Activated CD8-positive, alpha-beta memory T cell treated with anti-CD3 and anti-CD28 coated beads for 1 hour (primary cell): ENCODE measurements at places on chromosomes 5 and 9.

- no peak for DNase-seq
These were observed 4.4 kb upstream of the TOR4A start for GRCh38 chr9:137273095-137273490.

DNA sequence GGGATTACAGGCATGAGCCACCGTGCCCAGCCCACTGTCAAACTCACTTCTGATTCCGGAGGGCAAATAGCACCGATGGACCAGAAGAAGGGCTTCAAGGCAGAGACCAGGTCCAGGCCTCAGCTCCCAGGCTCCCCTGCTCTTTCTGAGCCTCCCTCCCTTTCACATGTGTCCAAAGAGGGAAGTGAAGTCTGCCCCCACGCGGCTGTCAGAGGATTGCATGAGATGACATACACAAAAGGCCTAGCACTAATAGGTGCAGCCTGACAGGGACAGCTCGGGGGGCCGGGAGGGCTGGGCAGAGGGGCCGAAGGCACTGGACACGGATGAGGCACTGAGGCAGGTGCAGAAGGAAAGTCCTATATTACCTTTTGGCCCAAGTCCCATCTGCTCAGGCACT lies 16.1 kb downstream of the FBP1 start:
- no peak for DNase-seq

DNA sequence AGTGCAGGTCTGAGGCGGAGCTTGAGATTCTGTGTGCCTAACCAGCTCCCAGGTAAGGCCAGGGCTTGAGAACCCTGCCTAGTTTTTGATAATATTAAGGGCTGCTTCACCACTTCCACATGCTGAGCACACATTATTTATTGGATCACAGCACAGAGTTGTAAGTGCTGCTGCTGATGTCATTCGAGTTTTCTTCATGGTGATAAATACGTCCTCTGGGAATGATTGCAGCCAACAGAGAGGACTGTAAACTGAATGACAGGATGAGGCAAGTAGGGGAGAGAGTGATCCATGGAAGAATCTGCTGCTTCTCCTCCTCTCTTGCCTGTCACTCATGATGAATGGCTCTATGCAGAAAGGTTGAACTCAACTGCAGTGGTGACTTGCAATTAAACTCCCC lies 77.9 kb upstream of the VPS13A start:
- no peak for DNase-seq

DNA sequence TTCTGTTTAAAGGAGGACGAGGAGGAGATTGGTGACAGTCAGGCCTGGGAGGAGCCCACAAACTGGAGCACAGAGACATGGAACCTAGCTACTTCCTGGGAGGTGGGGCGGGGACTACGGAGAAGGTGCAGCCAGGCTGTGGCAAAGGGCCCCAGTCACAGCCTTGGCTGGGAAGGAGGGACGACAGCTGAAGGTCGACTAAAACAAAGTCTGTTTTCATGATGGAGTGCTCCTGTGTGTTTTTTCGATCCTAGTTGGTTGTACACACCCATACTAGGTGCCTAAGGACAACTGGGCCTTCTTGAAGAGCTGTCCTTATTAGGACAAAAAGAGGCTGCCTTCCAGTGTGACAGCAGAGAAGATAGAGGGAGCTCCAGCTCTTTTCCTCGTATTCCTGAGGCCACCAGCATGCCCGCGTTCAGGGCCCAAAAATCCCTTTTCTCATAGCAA lies 2.9 kb downstream of the CCDC107 start:
- no peak for DNase-seq

GRCh38 chr9:93013856-93014582 lies 44.5 kb upstream of the SUSD3 start:
- no peak for DNase-seq

- DNase-seq, result no peak
These were observed 181.9 kb downstream of the ZNF462 start for GRCh38 chr9:107044872-107045271.

GRCh38 chr5:107517185-107518033 lies 153.3 kb downstream of the EFNA5 start:
- no peak for DNase-seq

DNA sequence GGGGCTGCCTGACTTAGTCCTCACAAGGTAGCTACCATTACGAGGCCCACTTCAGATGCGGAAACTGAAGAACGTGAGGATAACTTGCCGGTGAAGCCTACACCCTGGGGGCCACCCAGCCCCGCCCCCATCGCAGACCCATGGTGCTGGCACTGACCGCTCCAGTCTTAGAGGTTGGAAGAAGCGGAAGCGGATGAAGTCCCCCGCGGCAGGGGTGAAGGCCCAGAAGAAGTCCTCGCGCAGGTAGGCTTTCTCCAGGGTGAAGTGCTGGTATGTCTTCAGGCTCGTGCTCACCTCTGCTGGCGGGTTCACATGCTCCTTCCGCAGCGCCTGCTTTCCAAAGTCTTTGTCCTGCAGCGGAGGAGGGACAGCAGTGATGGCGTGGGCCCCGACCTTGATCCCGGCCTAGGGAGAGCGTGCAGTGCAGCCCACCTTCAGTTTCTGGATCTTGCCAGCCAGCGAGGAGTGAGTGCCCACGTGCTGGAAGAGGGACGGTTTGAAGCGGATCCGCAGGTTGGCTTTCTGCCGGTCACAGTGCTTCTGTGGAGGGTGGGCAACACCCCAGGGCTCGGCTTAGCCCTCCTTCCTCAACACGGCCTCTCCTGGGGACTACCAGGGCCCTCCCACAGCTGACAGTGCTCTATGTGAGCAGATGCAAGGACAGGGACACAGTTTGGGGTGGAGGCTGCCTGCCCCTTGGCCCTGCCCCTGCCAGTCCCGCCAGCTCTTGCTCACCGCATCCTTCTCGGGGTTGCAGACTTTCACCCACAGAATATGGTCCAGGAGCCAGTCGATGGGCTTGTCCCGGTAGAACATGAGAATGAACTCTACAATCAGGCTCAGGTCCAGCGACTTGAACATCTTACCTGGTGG lies 5.2 kb downstream of the LTC4S start:
- no peak for DNase-seq

GRCh38 chr5:142754031-142754430 lies 16.1 kb upstream of the ARHGAP26 start:
- DNase-seq, result no peak

DNA sequence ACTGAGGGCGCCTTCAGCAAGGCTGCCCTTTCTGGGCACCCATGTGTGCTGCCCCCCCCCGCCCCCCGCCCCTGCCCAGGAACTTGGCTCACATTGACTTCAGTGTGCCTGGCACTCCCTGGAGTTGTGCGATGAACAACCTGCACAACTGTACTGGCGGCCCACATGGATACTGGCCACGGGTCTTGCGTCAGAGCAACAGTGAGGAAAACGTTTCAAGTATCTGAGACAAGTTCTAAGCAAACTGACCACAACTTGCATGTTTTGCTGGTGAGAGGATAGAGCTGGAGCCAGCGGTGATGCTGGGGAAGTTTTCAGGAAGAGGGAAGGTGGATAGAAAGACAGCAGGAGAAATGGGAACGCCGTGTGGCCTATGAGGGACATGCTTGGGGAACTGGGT lies 45.4 kb downstream of the HABP4 start:
- DNase-seq, result no peak

GRCh38 chr9:109418827-109419226 lies 79.3 kb downstream of the PTPN3 start:
- no peak for DNase-seq
